ENCODE measurements at places on chromosomes 7 and 10. TPM values are rescaled to one million over a fixed set of nuclear protein-coding genes. Genes with fewer than 3 reads are reported as not detected.

SPDYE11 gene
- polyA plus RNA-seq: not detected

FAM25C gene
- polyA plus RNA-seq: 26.2 TPM

CFAP58 gene
- polyA plus RNA-seq: 0.82 TPM

SCRN1 gene
- 52.3 TPM for polyA plus RNA-seq

PON3 gene
- polyA plus RNA-seq: 0.51 TPM

EN2 gene
- polyA plus RNA-seq: 0.09 TPM

TEX36 gene
- not detected for polyA plus RNA-seq

HOXA3 gene
- polyA plus RNA-seq: 0.84 TPM

TMEM273 gene
- polyA plus RNA-seq: not detected

FAM221A gene
- 0.71 TPM for polyA plus RNA-seq

SLC16A9 gene
- polyA plus RNA-seq: 2.8 TPM

CDNF gene
- polyA plus RNA-seq: 1.1 TPM

POLR1F gene
- 11.3 TPM for polyA plus RNA-seq

SLC26A5 gene
- polyA plus RNA-seq: not detected

OR2A1 gene
- not detected for polyA plus RNA-seq

STEAP1B gene
- polyA plus RNA-seq: 12.0 TPM

IGF2BP3 gene
- 18.9 TPM for polyA plus RNA-seq

ACTL6B gene
- polyA plus RNA-seq: not detected

ADAM12 gene
- polyA plus RNA-seq: 0.07 TPM

GPR26 gene
- polyA plus RNA-seq: not detected

PNLIPRP2 gene
- polyA plus RNA-seq: not detected

CYREN gene
- 48.2 TPM for polyA plus RNA-seq

ADAM22 gene
- 0.11 TPM for polyA plus RNA-seq

INHBA gene
- 59.2 TPM for polyA plus RNA-seq

LIPM gene
- 0.44 TPM for polyA plus RNA-seq

ATOH7 gene
- 0.04 TPM for polyA plus RNA-seq

CALCR gene
- not detected for polyA plus RNA-seq

ETV1 gene
- 5.0 TPM for polyA plus RNA-seq

PAPOLB gene
- not detected for polyA plus RNA-seq

TCAF2 gene
- 1.2 TPM for polyA plus RNA-seq

VPS37D gene
- 0.81 TPM for polyA plus RNA-seq

RUFY2 gene
- polyA plus RNA-seq: 15.6 TPM

POLR2J3 gene
- polyA plus RNA-seq: 44.4 TPM

FANK1 gene
- polyA plus RNA-seq: 7.3 TPM

PNLIP gene
- polyA plus RNA-seq: not detected

TMEM184A gene
- polyA plus RNA-seq: 15.6 TPM

NXPH1 gene
- not detected for polyA plus RNA-seq

A1CF gene
- 0.02 TPM for polyA plus RNA-seq

LIPA gene
- polyA plus RNA-seq: 156 TPM

NUTM2E gene
- polyA plus RNA-seq: 0.17 TPM

LIPJ gene
- polyA plus RNA-seq: 0.08 TPM

MUC3A gene
- 1.2 TPM for polyA plus RNA-seq

TMEM26 gene
- not detected for polyA plus RNA-seq

ZEB1 gene
- polyA plus RNA-seq: 0.96 TPM

GRM3 gene
- not detected for polyA plus RNA-seq

HNRNPA2B1 gene
- 511 TPM for polyA plus RNA-seq

KCNIP2 gene
- 0.41 TPM for polyA plus RNA-seq

BICC1 gene
- 4.2 TPM for polyA plus RNA-seq

NKX2-3 gene
- polyA plus RNA-seq: not detected

HIBADH gene
- polyA plus RNA-seq: 29.5 TPM

ZNF239 gene
- polyA plus RNA-seq: 1.1 TPM

SLF2 gene
- 4.9 TPM for polyA plus RNA-seq
